ENCODE measurements at places on chromosomes 12 and 14.

DNA sequence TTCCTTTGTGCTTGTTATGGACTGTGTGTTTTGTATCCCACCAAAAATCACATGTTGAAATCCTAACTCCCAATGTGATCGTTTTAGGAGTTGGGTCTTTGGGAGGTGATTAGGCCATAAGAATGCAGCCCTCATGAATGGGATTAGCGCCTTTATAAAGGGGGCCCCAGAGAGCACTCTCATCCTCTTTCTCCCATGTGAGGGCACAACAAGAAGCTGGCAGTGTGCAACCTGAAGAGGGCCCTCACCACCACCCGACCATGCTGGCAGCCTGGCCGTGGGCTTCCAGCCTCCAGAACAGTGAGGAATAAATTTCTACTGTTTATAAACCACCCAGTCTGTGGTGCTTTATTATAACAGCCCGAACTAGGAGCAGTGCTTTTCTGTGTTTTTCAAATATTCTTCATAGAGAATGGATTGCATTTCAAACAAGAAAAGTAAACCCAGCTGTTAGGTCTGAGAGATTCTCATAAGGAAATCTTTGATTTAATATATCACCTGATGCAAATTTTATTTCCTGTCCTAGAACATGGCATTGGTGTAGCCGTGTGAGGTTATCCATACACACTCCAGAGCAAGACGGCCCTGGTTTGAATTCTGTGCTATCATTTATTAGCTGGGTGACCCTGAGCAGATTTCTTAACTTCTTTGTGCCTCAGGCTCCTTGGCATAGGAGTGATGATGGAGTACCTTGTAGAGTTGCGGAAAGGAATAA lies 27.8 kb downstream of the HSPB8 start:
- DNase-seq: no peak

- DNase-seq: no peak
These were observed 18.3 kb downstream of the MDGA2 start for GRCh38 chr14:47657143-47657542.

- DNase-seq: peak; percentile 62
These were observed 91.9 kb downstream of the PCNX1 start for GRCh38 chr14:70999117-70999516.

- DNase-seq: no peak
These were observed 1.9 kb upstream of the PRKAG1 start for GRCh38 chr12:49020441-49020840.

- DNase-seq: no peak
These were observed 30.6 kb downstream of the CCER1 start for GRCh38 chr12:90924406-90924805.

- no peak for DNase-seq
These were observed 92.7 kb upstream of the RESF1 start for GRCh38 chr12:31866523-31866922.

GRCh38 chr12:47776471-47777143 lies 3.6 kb downstream of the SLC48A1 start:
- no peak for DNase-seq

GRCh38 chr14:73248108-73248868 lies 11.0 kb downstream of the PAPLN start:
- DNase-seq: no peak

DNA sequence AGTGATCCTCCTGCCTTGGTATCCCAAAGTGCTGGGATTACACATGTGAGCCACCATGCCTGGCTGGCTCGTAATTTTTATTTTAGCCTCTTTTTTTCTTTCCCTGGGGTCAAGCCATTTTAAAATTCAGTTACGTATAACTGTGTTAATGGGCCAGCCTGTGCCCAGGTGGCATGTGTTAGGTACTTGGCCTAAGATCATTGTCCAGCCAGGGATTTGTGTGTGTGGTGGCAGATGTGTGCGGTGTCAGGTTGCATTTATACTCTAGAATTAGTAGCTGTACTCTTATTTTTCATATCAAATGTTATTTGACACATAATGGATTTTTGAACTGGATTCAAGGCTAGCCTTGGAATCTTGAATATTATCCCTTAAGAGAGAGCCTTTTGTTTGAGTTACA lies 69.3 kb downstream of the FBXO34 start:
- no peak for DNase-seq

GRCh38 chr12:128007250-128007649 lies 259.7 kb upstream of the TMEM132C start:
- no peak for DNase-seq

- no peak for DNase-seq
These were observed 873.5 kb upstream of the TMEM132C start for GRCh38 chr12:127393465-127393864.

GRCh38 chr14:38592764-38593442 lies 337.0 kb upstream of the CLEC14A start:
- no peak for DNase-seq

DNA sequence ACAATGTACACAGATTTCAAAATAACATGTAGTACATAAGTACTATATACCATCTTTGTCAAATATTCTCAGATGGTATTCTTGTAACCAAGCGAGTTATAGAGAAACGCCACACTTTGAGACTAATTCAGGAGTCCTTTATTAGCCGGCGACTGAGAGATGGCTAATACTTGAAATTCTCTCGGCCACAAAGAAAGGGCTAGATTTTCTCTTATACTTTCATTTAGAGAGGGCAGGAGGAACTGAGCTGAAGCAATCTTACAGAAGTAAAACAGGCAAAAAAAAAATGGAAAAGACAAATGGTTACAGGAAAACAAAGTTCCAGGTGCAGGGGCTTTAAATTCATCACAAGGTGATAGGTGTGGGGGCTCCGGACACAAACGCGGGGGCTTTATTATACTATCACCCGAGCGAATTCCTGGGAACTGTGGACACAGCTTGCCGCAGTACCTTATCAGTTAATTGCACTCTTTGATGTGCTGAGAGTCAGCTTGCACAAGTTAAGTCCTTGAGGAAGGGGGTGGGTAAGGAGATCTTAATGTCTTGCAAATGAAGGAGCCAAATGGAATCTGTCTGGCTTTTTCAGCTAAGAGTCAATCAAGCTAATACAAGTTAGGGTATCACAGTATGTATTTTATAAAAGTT lies 382.3 kb downstream of the KCNH5 start:
- no peak for DNase-seq

DNA sequence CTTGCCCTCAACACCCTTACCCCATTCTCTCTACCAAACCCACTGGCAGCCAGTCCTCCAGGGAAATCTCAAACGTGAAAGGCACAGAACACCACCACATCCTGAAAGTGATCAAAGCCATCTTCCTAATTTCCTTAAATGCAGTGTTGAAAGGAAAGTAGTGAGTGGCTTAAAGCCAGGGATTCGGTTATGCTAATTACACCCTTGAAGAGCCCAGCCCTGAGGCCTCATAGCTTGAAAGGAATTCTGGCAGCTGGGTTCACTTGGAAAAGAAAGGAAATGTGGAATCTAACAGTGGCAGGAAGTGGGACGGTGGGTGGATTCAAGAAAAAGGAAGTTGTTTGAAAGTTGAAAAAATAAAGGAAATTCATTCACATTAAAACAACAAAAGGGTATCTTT lies 73.0 kb upstream of the FICD start:
- no peak for DNase-seq

DNA sequence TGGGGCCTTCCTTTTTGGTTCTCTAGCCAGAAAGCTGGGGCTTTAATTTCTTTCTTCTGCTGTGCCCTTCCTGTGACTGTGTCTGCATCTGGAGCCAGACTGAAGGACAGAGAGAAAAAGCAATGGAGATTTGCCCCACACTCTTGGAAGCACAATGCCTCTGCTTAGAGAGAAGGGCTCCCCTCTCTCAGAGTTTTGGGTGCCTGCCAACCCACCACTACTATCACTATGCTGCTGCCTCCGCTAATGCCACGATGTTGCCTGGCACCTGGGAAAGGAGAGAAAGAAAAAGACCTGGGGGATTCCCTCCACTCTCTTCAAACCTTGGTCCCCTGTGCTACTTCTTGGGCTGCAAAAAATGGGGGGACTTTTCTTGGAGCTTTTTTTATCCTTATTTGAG lies 52.6 kb downstream of the TMEM260 start:
- no peak for DNase-seq

DNA sequence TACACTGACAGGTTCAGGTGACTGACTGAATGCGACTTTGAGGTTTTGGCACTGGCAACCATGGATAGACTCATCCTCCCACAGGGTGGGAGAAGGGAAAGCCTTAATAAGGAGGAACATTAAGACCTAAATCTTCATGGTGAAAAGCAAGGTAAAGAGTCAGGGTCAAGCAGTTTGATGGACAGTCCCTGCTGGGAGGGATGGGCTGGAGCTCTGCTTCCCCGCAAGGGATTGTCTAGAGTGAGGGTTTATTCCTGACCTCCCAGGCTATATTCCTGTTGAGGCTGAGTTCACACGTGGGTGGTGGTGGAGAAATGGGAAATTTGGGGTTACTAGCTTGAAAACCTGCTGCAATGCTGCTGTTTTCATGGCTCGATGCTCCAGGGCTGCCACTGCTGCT lies 9.4 kb upstream of the STAC3 start:
- no peak for DNase-seq

- DNase-seq: no peak
These were observed 12.8 kb downstream of the SERPINA1 start for GRCh38 chr14:94375552-94376107.

- peak; percentile 57 for DNase-seq
These were observed 21.3 kb downstream of the TBX3 start for GRCh38 chr12:114662512-114663177.

GRCh38 chr14:104681689-104682074 lies 7.7 kb upstream of the INF2 start:
- no peak for DNase-seq

- DNase-seq: no peak
These were observed 107.1 kb downstream of the PLEKHA5 start for GRCh38 chr12:19236656-19237055.

DNA sequence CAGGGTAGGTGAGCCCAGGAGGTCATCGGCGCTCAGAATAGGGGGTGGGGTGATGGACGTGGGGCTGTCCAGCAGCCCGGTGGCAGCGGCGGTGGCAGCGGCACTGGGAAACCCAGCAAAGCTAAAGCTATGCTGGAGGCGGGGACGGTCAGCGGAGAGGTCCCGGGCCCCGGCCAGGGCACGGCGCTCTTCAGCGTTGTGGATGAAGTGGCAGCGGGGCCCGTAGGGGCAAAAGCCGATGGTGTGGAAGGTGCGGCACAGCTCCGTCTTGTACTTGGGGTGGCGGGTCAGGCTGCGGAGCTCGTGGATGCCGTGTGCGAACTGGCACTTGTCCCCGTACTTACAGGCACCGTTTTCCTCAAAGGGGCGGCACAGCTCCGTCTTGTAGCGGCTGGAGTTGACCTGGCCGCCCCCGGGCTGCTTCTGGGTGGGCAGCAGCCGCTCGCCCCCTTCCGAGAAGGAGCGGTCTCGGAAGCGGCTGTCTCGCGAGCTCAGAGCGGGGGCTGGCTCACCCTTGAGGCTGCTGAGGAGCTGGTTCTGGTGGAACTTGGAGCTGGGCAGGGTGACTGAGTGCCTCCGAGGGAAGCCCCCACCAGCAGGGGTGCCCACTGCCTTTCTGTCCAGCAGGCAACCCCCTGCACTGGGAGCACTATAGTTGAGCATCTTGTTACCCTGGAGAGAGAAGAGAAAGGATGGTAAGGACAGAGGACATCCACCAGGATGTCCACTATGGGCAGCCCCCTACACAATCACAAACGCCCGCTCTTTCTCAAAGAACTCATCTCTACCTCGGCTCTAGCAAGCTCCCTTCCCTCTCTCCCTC lies 2.8 kb downstream of the ZFP36L1 start:
- no peak for DNase-seq

GRCh38 chr12:499837-500458 lies 40.2 kb downstream of the B4GALNT3 start:
- DNase-seq: no peak

- DNase-seq: no peak
These were observed 101.4 kb downstream of the TTC7B start for GRCh38 chr14:90714811-90715210.

DNA sequence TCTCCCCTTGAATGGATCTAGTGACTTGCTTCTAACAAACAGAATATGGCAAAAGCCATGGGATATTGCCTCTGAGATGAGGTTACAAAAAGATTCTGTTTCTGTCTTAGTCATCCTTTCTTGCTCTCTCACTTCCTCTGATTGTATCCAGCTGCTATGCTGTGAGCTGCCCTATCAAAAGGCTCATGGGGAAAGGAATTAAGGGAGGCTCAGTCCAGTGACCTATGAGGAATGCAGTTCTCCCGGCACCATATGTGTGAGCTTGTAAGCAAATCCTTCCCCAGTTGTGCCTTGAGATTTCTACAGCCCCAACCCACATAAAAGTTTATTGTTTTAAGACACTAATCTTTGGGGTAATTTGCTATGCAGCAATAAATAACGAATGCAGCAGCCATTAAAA lies 183.1 kb downstream of the KLHL28 start:
- DNase-seq: no peak

DNA sequence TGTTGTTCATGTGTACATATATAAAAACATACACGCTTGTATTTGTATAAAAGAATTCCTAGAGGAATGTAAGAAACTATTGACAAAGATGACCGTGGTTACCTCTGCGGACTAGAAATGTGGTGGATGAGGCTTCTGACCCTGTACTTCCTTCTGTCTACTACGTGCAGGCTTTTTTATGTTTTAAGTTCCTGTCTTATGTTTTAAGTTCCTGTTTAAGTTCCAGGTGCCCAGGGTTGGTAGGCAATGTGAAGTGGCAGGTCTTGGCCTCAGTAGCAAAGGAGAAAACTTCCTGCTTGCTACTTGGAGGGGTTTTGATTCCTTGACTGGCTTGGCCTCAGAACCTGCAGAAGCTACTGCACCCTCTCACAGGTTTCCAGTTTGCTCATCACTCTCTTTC lies 11.6 kb downstream of the POMT2 start:
- no peak for DNase-seq

DNA sequence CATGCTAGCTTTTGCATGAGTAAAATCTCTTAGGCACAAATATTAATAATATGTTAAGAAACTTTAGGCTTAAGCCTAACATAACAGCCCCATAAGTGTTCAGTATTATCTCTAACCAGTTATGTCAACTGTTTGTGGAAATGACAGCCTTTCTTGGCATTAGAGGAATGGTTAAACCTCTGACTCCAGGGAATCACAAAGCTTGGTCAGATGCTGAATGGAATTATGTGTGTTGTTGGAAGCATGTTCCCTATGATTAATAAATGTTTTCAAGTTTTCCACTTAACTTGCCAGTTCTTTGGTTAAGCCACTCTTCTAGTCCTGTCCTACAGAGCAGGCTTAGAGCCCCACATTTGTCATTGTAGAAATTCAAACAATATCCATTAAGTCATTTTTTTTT lies 17.0 kb downstream of the PSEN1 start:
- no peak for DNase-seq

GRCh38 chr14:80607430-80608190 lies 333.9 kb downstream of the CEP128 start:
- DNase-seq: no peak

DNA sequence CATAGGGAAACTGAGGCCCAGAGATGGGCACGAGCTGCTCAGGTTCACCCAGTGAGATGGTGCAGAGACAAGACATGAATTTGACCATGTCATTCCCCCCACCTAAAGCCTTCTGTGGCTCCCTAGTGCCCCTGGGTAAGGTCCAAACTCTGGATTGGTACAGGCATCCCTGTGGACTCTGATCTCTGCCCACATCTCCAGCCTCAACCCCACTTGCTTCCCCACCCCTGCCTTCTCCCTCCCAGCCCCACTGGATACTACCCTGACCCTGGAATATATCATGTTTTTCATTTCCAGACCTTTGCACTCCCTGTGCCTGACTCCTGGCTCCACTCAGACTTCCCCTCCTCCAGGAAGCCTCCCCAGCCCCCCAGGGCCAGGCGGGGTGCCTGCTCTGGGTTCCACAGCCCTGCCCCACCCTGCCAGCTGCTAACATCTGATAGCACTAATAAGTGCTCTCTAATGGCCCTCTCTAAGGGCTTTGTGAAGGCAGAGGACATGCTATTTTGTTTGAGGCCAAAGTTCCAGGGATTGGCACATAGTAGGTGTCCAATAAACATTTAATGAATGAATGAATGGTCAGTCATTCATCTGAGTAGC lies 1.1 kb upstream of the SDSL start:
- no peak for DNase-seq

Measured in hematopoietic multipotent progenitor cell (in vitro differentiated cells).